ENCODE measurements at places on chromosomes 3 and 15. TPM values are rescaled to one million over a fixed set of nuclear protein-coding genes. Genes with fewer than 3 reads are reported as not detected.

Gene MKRN2OS
- 1.6 TPM for total RNA-seq

Gene CHRFAM7A
- 0.36 TPM for total RNA-seq

Gene TGM4
- total RNA-seq = 0.34 TPM

Gene PTH1R
- not detected for total RNA-seq

Gene ARPIN
- total RNA-seq = 5.1 TPM

Gene P2RY1
- total RNA-seq = 22.2 TPM

Measured in nasal cavity respiratory epithelium epithelial cell of viscerocranial mucosa (primary cell).